ENCODE measurements at places on chromosomes 6 and 20. TPM values are rescaled to one million over a fixed set of nuclear protein-coding genes. Genes with fewer than 3 reads are reported as not detected.

DNA sequence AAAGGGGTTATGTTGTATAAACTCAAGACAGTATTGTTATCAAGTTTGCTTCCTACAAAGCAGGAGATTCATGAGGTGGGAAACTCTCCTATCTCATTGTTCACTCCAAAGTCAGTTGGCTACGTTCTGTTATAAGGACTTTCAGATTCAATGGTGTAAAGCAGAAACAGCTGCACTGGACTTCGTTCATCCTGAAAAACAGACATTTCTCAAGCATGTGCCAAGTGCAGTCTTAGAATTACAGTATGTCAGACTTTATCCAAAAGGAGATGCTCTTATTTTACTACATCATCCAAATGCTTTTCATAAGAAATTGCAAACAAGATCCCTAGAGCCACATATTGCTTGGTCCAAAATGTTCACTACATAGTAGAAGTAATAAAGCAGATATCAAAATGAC lies 14.9 kb downstream of the COL21A1 start:
- no peak overlapping the region for H3K4me3 ChIP-seq
- peak overlapping the region; percentile 28 for H3K27ac ChIP-seq
- no peaks in the 10 kb centered on the region for H3K36me3 ChIP-seq
- peaks cover 3% of the 10 kb centered on the region for H3K4me1 ChIP-seq
- H3K27me3 ChIP-seq = no peaks in the 10 kb centered on the region

- H3K4me3 ChIP-seq = no peak overlapping the region
- H3K27me3 ChIP-seq = no peaks in the 10 kb centered on the region
- no peak overlapping the region for H3K27ac ChIP-seq
- DNase-seq = no peak
- H3K4me1 ChIP-seq = no peaks in the 10 kb centered on the region
These were observed 54.0 kb downstream of the STK4 start for GRCh38 chr20:45020236-45020886.

- no peaks in the 10 kb centered on the region for H3K4me1 ChIP-seq
- no peaks in the 10 kb centered on the region for H3K27me3 ChIP-seq
- H3K4me3 ChIP-seq = peak overlapping the region; percentile 70
- DNase-seq = no peak
- no peaks in the 10 kb centered on the region for H3K36me3 ChIP-seq
- H3K27ac ChIP-seq = no peak overlapping the region
These were observed 1.4 kb downstream of the CST3 start for GRCh38 chr20:23636182-23636907.

DNA sequence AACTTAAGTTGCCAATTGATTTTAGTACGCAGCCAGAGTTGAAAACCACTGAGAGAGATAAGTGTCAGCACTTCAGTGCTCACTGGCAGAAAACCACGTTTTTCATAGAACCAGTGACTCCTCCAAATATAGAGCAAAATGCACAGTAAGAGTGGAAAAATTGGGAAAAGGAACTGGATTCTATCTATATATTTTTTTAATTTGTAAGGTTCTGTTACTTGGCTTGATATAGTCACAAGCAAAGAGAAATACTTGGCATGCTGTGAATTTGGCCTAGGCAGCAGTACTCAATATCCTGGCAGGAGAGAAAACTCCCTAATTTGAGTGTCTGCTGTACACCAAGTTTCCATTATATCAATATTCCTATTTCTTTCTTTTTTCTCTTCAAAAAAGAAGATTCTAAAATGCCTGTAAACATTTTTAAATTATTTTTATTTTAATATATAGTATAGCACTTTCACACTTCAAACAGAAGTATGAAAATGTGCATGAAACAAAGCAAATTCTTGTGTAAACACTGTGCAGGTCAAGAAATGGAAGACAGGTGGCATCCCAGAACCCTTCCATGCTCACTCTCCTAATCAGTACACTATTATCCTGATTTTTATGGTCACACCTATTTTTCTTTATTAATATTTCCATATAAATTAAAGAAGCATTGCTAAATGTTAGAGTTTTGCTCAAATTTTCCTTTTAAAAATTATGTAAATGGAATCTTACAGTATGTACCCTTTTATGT lies 561.8 kb upstream of the RNF217 start:
- no peak overlapping the region for H3K4me3 ChIP-seq
- H3K27me3 ChIP-seq = no peaks in the 10 kb centered on the region
- no peak overlapping the region for H3K27ac ChIP-seq

DNA sequence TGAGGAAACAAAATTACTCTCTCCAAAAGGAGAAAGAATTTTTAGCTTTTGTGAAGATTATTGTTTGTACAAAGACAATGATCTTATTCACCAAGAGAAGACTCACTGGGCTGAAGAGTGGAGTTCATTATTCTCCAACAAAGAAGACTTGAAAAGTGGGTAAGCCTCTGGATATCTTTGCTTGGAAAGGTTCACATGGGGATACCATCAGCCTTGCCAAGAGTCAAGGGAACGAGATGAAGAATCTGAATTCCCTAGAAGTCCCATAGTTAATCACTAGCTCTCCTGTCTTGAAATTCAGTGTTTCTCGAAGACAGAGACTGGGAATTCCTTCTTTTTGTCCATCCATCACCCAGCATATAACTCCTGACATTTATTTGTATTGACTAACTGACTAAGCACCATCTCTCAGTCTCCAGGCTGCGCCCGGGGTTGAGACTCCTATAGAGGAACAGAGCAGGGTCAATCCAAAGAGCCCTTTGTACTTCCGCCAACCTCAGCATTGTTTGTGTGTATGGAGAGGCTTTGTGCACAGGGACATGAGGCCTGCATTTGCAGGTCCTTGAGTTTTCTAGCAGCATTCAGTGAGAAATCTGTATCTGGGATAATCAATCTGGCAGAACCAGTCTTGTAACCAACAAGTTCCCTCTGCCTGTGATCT lies 461.9 kb downstream of the KIF16B start:
- H3K36me3 ChIP-seq = no peaks in the 10 kb centered on the region
- no peak for DNase-seq
- no peaks in the 10 kb centered on the region for H3K27me3 ChIP-seq
- no peaks in the 10 kb centered on the region for H3K4me1 ChIP-seq
- no peak overlapping the region for H3K4me3 ChIP-seq
- no peak overlapping the region for H3K27ac ChIP-seq

DNA sequence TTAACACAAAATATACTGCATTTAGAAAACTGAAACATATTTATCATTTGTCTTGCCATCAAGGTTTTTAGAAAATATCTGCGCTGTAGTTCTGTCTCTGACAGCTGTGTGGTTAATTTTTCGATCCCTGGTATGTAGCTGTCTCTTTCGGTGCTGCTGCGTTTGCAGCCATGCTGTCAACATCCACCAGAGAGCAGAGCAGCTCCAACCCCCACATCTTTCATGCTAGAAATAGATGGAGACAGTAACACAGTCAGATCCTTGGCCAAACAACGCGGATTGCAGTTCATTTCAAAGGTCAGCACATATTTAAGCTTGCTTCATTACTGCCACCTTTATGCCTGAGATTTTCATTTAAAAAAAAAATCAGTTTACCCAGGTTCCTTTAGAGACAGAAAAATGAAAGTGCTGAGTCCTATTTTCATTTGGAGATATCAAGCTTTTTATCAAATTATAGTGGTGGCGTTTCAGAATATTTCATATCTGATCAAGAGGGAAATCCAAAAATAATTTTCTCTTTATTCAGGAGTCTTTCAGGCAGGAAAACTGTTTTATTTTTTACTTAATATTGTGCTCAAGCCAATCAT lies 157.7 kb upstream of the MMS22L start:
- H3K27ac ChIP-seq = no peak overlapping the region
- DNase-seq = no peak
- peaks cover 2% of the 10 kb centered on the region for H3K27me3 ChIP-seq
- no peaks in the 10 kb centered on the region for H3K4me1 ChIP-seq
- no peak overlapping the region for H3K4me3 ChIP-seq

- H3K4me1 ChIP-seq = no peaks in the 10 kb centered on the region
- H3K27ac ChIP-seq = no peak overlapping the region
- H3K27me3 ChIP-seq = no peaks in the 10 kb centered on the region
- no peak overlapping the region for H3K4me3 ChIP-seq
These were observed 1.1 kb upstream of the TMEM74B start for GRCh38 chr20:1185790-1186334.

DNA sequence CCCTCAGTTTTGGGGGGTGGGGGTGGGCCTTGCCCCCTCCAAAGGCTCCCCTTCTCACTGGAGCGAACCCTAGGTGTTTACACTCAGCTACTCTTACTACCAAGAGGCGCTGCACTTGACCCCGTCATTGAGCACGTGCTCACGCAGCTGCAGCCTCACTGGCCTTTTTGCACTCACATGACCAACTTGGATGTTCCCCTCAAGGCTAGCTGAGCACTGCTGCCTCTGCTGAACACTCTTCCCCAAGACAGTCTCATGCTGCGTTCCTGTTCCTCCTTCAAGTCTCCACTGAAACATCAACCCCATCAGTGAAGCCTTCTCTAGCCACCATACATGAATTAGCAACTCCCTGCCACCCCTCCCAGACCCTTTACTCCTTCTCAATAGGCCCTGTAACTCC lies 4.0 kb downstream of the SOD2 start:
- no peak overlapping the region for H3K4me3 ChIP-seq
- H3K27me3 ChIP-seq = no peaks in the 10 kb centered on the region
- H3K4me1 ChIP-seq = no peaks in the 10 kb centered on the region
- no peak for DNase-seq
- no peak overlapping the region for H3K27ac ChIP-seq
- H3K36me3 ChIP-seq = peaks cover 3% of the 10 kb centered on the region

GRCh38 chr6:37008484-37009465 lies 3.3 kb downstream of the FGD2 start:
- H3K4me3 ChIP-seq = no peak overlapping the region
- DNase-seq = peak; percentile 44
- H3K36me3 ChIP-seq = no peaks in the 10 kb centered on the region
- no peaks in the 10 kb centered on the region for H3K27me3 ChIP-seq
- H3K27ac ChIP-seq = no peak overlapping the region

- H3K27ac ChIP-seq = no peak overlapping the region
- no peak overlapping the region for H3K4me3 ChIP-seq
- H3K27me3 ChIP-seq = no peaks in the 10 kb centered on the region
- no peaks in the 10 kb centered on the region for H3K36me3 ChIP-seq
- H3K4me1 ChIP-seq = no peaks in the 10 kb centered on the region
These were observed 185.2 kb downstream of the FARS2 start for GRCh38 chr6:5446362-5447075.

DNA sequence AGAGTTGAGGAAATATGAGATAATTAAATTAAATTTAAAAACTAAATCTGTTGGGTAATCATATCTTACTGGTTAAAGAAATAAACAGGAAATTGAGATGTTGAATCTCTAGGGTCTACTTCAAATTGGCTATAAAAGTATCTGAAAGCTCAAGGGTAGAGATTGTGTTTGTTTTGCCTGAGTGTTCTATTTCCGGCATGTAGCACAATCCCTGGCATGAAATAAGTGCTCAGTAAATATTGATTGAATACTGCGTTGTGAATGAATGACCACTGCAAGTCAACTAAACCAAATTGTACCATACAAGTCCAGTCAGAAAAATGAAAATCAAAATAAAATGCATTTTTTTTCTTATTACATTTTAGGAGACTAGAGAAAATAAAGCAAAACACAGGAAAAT lies 709.8 kb downstream of the EPM2A start:
- no peak overlapping the region for H3K27ac ChIP-seq
- no peaks in the 10 kb centered on the region for H3K4me1 ChIP-seq
- H3K27me3 ChIP-seq = no peaks in the 10 kb centered on the region
- no peak overlapping the region for H3K4me3 ChIP-seq
- no peaks in the 10 kb centered on the region for H3K36me3 ChIP-seq

DNA sequence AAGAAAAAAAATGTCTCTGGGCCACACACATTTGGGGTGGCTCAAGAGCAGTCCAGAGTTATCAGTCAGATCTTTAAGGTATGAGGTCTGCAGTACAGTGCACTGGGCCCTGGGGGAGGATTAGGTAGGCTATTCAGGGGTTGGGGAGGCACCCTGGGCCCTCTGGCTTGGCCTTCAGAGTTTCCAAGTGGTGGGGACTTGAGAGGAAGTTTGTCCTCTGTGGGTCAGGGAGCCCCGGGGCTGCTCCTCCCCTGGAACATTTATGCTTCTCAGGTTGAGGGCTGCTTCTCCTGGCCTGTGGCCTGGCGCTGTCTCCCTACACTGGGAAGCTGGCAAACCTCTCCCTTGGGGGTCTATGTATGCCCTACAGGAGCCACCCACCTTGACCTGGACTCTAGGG lies 46.0 kb downstream of the PTK7 start:
- H3K27me3 ChIP-seq = no peaks in the 10 kb centered on the region
- no peaks in the 10 kb centered on the region for H3K36me3 ChIP-seq
- H3K4me3 ChIP-seq = no peak overlapping the region
- no peak overlapping the region for H3K27ac ChIP-seq
- DNase-seq = peak; percentile 58

- H3K36me3 ChIP-seq = peaks cover 6% of the 10 kb centered on the region
- no peak for DNase-seq
- H3K27ac ChIP-seq = peak overlapping the region; percentile 98
- H3K4me3 ChIP-seq = peak overlapping the region; percentile 86
These were observed 256.8 kb downstream of the SYNE1 start for GRCh38 chr6:152380351-152380767.

DNA sequence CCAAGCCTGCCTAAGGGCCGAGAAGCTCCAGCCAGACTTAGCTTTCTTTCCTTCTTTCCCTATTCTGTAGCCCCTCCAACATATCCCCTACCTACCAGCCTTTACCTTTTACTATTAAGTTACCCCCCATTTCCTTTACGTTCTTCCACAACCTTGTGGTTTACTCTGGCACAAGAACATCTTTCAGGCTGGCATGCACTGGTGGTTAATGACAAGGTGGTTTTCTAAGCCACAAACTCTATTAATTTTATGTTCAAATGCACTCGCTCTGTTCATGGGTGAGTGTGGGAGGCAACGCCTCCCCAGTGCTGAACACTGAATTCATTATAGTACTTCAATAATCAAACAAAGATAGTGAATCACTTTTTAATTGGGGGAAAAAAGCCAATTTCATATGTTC lies 64.4 kb downstream of the TRERF1 start:
- no peak for DNase-seq
- H3K27ac ChIP-seq = no peak overlapping the region
- H3K36me3 ChIP-seq = no peaks in the 10 kb centered on the region
- no peaks in the 10 kb centered on the region for H3K4me1 ChIP-seq

DNA sequence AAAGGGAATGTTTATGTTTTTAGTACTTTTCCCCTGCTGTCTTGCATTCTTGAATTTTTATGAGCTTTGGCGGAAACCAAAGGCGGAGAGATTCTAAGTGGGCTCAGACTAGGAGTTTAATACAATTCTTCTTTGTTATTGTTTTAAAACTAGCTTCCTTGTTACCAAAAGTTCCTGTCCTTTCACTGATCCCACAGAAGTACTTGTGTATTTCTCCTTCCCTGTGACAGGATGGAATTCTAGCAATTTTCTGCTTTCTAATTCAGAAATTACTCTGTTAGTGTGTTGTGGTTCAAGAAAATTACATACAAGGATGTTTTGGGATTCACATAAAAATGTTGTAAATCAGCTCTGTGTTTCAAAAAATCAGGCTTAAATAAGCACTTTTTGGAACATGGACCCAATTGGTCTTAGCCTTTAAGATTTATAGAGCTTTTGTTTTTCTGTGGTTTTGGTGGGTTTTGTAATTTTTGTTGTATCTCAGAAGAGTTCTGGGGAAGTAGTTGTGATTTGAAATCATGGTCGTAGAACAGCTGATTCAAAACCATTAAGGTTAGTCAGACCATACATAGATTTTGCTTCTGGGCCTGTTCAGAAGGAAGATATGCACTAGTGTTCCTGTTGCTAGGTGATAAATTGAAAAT lies 17.6 kb upstream of the CTAGE9 start:
- no peak overlapping the region for H3K27ac ChIP-seq
- H3K4me3 ChIP-seq = no peak overlapping the region
- no peak for DNase-seq
- no peaks in the 10 kb centered on the region for H3K4me1 ChIP-seq
- no peaks in the 10 kb centered on the region for H3K27me3 ChIP-seq
- H3K36me3 ChIP-seq = no peaks in the 10 kb centered on the region

The DNAH8 gene
- 0.03 TPM for total RNA-seq

The BMP5 gene
- 0.45 TPM for total RNA-seq

The KPNA5 gene
- 21.7 TPM for total RNA-seq

The RNF182 gene
- total RNA-seq = 0.60 TPM

The SLC22A2 gene
- not detected for total RNA-seq

All from aorta (tissue), 5 donors.